ENCODE measurements at places on chromosomes 12 and 14.

DNA sequence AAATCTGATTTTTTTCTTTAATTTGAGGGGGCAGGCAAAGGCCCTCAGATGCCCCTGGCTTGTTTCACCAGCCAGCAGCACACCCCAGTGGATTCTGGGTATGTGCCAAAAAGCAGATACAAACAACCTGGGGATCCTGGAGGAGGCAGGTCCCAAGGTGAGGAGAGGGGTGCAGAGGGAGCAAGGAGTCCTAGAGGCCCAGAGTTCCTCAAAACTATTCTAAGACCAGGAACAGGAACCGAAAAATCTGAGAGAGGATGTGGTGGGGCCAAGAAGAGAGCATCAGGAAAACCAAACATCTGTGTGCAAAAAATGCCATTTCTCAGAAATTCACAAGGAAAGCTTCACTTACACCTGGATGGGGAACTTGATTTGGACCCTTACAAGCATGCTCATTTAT lies 8.2 kb downstream of the KCNA5 start:
- no peak for DNase-seq

DNA sequence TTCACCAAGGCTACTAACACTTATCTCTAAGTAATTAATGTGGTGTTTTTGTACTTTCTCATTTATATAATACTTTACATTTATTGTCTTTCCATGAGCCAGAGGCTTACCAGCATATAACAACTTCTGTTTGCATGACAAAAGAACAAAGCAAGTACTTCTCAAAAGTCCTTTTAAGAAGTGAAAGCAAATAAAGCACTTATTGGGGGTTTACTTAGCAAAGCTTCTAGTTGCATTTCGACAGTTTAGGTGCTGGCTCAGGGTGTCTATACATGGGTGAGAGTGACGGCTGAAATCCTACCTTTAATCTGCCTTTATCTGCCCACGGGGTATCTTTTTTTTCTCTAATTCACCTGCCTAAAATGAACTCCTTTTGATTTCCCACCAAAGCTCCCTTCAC lies 21.0 kb upstream of the DCN start:
- no peak for DNase-seq

GRCh38 chr12:45234139-45234865 lies 18.4 kb downstream of the ANO6 start:
- DNase-seq: peak; percentile 96

DNA sequence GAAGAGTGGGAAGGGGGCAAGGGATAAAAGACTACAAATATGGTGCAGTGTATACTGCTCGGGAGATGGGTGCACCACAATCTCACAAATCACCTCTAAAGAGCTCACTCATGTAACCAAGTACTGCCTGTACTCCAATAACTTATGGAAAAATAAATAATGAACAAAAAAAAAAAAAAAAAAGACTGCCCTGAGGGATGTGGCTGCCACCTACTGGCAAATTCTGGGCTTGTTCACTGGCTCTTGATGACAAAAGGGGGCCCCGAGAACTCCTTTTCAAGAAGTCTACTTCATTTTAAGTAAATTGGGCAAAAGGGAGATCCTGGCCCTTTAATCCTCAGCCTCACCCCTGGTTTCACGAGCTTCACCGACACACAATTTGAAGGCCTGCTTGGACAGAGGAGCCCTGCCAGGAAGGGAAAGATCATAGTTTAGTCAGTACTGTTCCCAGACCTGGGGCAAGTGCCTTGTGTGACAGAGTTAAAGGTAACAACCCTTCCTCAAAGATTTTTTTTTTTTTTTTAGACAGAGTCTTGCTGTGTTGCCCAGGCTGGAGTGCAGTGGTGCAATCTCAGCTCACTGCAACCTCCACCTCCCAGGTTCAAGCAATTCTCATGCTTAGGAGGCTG lies 26.1 kb upstream of the STAC3 start:
- no peak for DNase-seq

DNA sequence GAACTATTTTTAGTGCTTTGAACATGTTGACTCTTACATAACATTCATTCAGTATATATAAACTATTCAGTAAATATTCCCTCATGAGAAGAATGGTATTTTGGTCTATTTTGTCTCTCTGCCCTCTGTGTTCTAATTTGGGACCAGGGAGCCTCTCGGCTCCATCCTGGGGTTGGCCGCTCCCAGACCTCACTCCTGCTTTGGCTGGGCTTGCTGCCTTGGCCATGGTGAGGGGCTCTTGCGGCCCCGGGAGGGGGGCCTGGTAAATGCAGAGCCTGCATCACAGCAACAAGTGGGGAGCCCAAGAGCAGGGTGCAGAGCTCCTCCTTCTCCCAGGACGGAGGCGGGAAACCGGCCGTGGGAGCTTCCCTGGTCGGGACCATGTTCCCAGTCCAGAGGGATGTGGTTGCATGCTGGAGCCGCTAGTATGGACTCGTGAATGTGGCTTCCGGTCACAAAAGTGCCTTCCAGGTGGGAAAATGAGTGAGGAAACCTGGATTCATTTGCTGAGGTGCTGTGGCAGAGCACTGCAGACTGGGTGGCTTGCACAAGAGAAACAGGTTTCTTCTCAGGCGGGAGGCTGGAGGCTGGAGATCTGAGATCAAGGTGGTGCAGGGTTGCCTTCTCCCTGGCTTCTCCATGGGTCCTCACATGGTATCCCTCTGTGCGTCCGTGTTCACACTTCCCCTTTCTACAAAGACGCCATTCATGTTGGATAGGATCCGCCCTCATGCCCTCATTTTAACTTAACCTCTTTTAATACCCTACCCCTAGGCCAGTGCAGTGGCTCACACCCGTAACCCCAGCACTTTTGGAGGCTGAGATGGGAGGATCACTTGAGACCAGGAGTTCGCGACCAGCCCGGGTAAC lies 250.2 kb downstream of the CACNA1C start:
- DNase-seq: no peak

DNA sequence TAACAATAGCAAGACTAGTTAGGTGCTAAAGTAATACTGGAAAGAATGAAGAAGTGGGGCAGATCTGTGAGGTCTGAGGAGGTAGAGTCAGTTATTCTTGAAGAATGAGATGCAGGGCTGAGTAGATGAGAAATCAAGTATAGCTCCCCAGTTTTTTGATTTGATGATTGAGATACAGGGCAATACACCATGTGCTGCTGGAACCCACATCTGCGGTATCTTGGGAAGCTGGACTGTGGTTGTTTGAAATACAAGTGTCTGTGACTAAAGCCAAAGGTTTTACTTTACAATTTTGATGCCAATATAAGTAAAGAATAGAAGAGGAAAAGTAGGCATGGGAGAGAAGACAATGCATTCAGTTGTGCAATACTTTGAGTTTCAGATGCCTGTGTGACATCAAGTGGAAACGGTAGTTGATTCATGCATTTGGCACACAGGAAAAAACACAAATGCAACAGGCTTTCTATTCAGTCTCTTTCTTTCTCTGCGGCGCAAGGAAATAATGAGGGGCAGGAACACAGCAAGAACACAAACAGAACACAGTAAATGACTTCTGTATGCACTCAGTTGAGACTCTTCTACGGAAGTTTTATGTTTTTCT lies 190.2 kb upstream of the SLC38A2 start:
- no peak for DNase-seq

DNA sequence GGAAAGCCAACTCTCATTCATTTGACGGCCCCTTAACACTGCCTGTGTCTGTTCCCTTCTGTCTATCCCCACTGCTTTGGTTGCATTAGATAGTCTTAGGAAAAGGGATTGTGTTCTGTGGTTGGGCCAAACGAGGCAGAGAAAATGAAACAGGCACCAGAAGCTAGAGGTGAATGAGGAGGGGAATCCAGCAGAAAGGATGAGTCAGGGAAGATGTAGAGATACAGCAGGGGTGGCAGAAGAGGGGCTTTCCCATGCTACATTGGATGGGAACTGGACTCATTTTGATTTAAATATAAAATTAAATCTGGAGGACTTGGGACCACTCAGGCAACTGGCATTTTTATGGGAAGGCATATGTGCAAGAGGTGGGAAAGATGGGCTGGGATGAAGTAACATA lies 43.3 kb downstream of the OTOGL start:
- DNase-seq: no peak

DNA sequence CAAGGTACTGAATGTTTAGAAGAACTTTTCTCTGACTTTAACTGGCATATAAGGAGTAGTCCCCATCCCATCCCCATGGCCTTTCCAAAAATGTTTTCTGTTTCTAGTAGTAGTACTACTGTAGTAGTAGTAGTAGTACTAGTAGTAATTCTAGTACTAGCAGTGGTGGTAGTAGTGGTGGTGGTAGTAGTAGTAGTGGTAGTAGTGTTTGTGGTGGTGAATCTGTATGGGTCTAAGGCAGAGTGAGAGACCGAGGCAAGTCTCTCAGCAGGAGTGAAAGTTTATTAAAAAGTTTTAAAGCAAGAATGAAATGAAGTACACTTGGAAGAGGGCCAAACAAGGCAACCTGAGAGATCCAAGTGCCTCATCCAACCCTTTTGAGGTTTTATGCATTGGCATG lies 58.6 kb downstream of the FOXN4 start:
- no peak for DNase-seq

DNA sequence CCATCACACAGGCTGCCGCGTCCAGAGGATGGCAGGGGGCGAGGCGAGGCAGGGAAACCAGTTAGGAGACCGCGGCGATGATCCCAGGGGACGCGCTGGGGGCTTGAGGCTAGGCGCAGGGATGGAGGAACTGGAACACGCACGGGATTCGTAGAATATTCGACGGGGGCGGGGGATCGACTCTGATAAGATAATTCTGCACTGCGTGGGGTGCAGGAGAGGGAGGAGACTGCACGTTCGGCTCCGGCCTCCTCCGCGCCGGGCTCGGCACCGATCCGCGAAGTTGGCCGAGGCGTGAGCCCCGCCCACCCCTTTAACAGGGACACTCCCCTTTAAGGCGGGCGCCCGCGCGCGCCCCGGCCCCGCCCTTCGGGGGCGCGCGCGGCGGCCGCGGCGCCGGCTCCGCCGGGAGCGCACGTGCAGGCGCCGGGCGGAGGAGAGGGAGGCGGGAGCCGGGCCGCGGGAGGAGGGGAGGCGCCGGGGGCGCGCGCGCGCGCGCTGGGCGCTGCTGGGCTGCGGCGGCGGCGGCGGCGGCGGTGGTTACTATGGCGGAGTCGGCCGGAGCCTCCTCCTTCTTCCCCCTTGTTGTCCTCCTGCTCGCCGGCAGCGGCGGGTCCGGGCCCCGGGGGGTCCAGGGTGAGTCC lies at the start of gene ACVR1B:
Gene ACVR1B (plus strand): TSS at position 501 of the 644 bp plus-strand sequence. CDS start 45 bp downstream, at position 546.
- no peak for DNase-seq

- no peak for DNase-seq
Measured at GRCh38 chr12:95583933-95584332, 32.7 kb upstream of the USP44 start.

DNA sequence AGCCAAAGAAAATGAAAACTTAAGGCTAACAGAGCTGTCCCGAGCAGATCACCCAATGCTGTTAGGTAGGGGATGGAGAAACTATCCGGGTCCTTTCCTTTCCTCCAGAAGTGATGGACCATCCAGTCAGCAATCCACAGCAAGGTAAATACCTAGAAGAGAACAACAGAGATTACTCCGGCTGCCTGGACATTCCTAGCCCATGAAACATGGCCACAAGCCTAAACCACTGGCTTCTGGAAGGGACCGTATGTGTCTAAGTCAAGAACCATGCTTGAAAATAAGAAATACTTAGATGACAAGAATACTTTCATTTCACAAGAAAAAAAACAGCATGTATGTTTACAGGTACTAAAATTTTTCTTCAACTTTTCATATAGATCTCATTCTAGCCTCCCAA lies 152.9 kb downstream of the SLC41A2 start:
- peak; percentile 29 for DNase-seq

DNA sequence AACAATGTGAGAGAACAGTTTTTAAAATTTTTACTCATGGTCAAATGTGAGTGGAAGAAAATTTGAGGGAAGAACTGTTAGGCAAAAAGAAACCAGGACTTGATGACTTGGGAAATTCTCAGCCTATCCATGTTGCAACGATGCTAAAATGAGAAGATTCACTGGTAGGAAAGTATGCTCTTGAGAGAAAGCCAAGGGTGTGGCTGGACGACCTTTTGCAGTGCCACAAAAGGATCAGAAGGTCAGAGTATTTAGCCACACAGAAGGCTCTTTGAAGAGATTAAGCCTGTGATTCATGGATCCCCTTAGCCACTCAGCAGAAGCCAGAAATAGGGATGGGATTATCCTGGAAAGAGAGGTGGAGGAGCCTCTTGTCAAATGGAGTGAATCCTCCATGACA lies 336.8 kb downstream of the LRIG3 start:
- no peak for DNase-seq

DNA sequence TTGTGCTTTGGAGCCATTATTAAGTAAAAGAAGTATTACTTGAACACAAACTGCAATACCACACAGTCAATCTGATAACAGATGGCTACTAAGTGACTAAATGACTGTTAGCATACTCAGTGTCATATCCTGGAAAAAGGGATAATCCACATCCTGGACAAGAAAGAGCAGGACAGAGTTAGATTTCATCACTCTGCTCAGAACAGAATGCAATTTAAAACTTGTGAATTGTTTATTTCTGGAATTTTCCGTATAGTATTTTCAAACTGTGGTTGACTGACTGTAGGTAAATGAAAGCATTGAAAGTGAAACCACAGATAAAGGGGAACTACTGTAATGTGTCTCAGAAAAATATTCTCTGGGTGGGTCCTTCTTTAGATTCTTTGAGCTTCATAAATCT lies 458.8 kb downstream of the TMEM117 start:
- no peak for DNase-seq

GRCh38 chr14:85248881-85249635 lies 280.9 kb upstream of the FLRT2 start:
- DNase-seq: no peak

- no peak for DNase-seq
Measured at GRCh38 chr12:31245822-31246469, 80.0 kb downstream of the SINHCAF start.

GRCh38 chr12:119412811-119413794 lies 78.6 kb downstream of the CCDC60 start:
- peak; percentile 12 for DNase-seq

GRCh38 chr12:95763809-95764253 lies 26.7 kb downstream of the NTN4 start:
- peak; percentile 55 for DNase-seq

DNA sequence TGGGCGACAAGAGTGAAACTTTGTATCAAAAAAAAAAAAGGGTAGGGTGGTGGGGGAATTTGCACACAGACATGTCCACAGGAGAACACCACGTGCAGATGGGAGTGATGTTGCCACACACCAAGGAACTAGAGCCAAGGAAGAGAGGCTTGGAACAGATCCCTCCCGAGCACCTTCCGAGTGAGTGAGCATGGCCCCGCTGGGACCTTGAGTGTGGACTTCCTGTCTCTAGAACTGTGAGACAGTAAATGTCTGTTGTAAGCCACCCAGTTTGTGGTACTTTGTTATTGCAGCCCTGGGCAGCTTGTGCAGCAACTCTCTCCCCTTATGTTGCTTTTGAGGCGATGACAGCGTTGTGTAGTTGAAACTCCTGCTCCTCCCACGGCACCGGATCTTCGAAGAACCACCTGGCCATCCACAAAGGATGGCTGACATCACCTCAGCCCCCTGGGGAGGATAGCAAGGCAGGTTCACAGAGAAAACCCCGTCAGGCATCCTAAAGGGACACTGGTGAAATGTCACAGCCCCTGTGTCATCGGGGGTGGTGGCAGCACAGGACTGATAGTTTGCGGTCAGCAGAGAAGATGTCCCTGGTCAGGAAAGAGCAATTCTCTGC lies 54.7 kb upstream of the PLEKHG3 start:
- DNase-seq: no peak

- DNase-seq: peak; percentile 41
Measured at GRCh38 chr12:132162508-132163031, 18.3 kb downstream of the NOC4L start.

- DNase-seq: no peak
Measured at GRCh38 chr14:53109105-53110041, 43.8 kb downstream of the DDHD1 start.
